Activated CD8-positive, alpha-beta T cell treated with anti-CD3 and anti-CD28 coated beads for 36 hours (primary cell): ENCODE measurements at places on chromosomes 16 and 17. TPM values are rescaled to one million over a fixed set of nuclear protein-coding genes. Genes with fewer than 3 reads are reported as not detected.

Gene CCL5
- 156 TPM for total RNA-seq

Gene GALR2
- 2.1 TPM for total RNA-seq

Gene KRT23
- total RNA-seq, result not detected

Gene BAIAP2
- 5.9 TPM for total RNA-seq

GRCh38 chr17:74011966-74012365 lies 191.5 kb upstream of the RPL38 start:
- no peak overlapping the region for H3K27ac ChIP-seq
- H3K4me1 ChIP-seq, result peaks cover 12% of the 10 kb centered on the region
- DNase-seq, result no peak
- H3K36me3 ChIP-seq, result no peaks in the 10 kb centered on the region
- no peak overlapping the region for H3K4me3 ChIP-seq
- H3K27me3 ChIP-seq, result peaks cover 11% of the 10 kb centered on the region

DNA sequence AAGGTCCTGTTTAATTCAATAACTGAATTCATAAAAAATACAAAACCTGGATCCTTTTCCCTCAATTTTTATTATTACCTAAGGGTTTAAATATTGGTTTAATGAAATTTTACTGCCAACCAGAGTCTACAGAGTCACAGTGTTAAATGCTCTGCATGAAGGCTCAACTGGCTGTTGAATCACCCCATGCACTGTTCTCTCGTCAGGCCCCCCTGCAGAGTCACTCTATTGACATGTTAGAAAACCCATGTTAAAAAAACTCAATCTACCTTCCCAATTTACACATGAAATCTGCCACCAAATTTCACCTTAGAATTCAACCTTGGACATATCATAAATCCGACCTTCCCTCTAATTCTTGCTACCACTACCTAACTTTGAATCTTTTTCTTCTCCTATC lies 43.3 kb upstream of the ULK2 start:
- no peak for DNase-seq
- H3K27me3 ChIP-seq, result no peaks in the 10 kb centered on the region
- H3K4me3 ChIP-seq, result no peak overlapping the region
- H3K4me1 ChIP-seq, result no peaks in the 10 kb centered on the region
- H3K27ac ChIP-seq, result peak overlapping the region; percentile 10
- peaks cover 48% of the 10 kb centered on the region for H3K36me3 ChIP-seq

DNA sequence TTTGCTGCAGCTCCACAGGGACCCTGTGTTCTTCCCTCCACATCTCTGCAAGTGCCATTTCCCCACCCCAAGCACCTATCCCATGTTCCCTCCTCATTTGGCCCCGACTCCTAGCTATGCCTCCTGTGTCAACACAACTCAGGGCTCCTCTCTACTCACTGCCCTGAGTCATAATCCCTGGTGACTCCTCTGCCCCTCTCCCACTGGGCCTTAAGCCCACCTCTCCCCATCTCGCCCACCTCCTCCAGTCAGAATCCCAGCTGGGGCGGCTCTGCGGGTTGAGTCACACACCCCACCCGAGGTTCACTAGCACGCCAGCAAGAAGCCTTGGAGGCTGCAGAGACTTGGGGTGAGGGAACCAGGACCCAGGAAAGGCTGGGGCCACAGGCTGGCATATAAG lies 346.2 kb downstream of the FOXL1 start:
- H3K27ac ChIP-seq, result no peak overlapping the region
- no peak overlapping the region for H3K4me3 ChIP-seq
- peaks cover 1% of the 10 kb centered on the region for H3K4me1 ChIP-seq
- DNase-seq, result no peak
- H3K36me3 ChIP-seq, result no peaks in the 10 kb centered on the region
- peaks cover 46% of the 10 kb centered on the region for H3K27me3 ChIP-seq

- H3K36me3 ChIP-seq, result no peaks in the 10 kb centered on the region
- DNase-seq, result no peak
- H3K4me3 ChIP-seq, result no peak overlapping the region
- no peaks in the 10 kb centered on the region for H3K27me3 ChIP-seq
- peaks cover 10% of the 10 kb centered on the region for H3K4me1 ChIP-seq
Observed at GRCh38 chr16:15548482-15548891, 94.5 kb downstream of the MARF1 start.

DNA sequence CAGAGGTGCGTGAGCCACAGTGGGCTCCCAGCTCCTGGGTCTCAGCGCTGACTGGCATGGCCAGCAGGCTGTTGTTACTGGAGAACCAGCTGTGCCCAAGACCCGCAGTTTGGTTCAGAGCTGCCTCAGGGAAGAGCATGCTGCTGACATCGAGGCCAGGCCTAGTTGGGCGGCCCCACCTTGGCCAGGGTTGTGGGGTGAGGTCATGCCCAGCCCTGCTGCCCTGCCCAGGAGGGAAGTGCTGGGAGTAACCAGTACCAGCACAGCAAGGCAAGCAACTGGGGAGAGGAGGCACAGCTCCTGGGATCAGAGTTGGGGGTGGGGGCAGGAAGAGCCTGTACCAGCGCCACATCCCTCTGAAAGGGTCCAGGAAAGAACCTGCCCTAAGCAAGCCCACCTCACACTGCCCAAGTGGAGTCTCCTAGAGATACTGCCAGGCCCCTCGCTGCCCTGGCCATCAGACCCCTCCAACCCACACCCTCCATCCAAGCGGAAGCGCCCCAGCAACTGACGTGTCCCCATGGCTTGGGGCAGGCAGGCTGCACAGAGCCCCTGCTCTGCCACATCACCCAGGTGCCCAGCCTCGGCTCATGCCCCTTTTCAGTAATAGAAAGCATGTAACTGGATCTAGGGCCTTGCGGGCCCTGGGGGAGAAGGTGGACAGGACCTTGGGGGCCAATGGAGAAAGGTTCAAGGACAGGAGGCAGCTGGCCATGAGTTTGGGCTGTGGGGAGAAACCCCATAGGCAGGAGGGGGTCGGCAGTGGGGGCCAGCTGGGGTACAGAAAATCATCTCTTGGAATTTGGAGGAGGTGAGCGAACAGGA lies 990 bp downstream of the DOK4 start:
- peak overlapping the region; percentile 59 for H3K27ac ChIP-seq
- DNase-seq, result no peak
- no peaks in the 10 kb centered on the region for H3K36me3 ChIP-seq
- peak overlapping the region; percentile 76 for H3K4me3 ChIP-seq
- peaks cover 22% of the 10 kb centered on the region for H3K4me1 ChIP-seq

GRCh38 chr16:24571096-24571495 lies 31.7 kb downstream of the RBBP6 start:
- no peaks in the 10 kb centered on the region for H3K27me3 ChIP-seq
- no peak for DNase-seq
- no peaks in the 10 kb centered on the region for H3K4me1 ChIP-seq
- no peak overlapping the region for H3K27ac ChIP-seq

DNA sequence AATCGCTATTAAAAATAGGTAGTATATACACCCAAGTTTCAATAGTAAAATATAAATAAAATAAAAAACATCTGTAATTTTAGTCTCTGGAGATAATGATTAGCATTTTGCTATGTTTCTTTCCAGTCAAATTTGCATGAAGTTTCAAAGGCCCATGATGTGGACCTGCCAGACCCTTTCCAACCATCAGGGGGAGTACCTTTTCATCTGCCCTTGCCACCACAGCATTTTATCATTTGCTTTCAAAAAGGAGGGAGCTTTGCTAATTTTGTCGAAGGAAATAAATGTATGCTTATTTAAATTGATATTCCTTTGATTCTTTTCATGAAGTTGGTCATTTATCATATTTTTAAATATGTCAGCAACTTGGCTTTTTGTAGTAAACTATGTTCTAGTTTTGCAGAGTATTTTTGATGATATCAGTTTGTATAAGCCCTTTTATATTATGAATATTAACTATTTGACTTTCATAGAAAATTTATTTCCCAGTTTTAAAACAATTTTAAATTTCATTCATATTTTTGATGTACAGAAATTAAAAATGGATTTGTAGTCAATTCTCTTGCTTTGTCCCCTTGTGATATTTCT lies 115.2 kb upstream of the NETO2 start:
- H3K4me3 ChIP-seq, result no peak overlapping the region
- H3K4me1 ChIP-seq, result no peaks in the 10 kb centered on the region

DNA sequence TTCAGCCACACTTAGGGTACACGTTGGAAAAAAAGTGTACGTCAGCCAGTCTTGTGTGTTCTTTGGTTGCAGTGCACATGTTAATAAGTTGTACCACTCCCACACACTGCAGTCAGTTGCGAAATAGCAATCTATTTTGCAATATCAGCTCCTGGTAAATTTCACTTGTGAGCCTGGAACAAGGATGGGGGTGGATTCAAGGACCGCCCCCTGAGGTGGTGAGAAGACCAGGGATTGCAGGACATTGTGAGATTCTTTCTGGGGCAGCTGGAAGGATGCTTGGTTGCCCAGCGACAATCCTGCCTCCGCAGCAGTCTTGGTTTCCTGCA lies 78.6 kb upstream of the ZFHX3 start:
- peaks cover 2% of the 10 kb centered on the region for H3K27me3 ChIP-seq
- no peaks in the 10 kb centered on the region for H3K36me3 ChIP-seq
- no peak overlapping the region for H3K27ac ChIP-seq
- peaks cover 9% of the 10 kb centered on the region for H3K4me1 ChIP-seq
- H3K4me3 ChIP-seq, result no peak overlapping the region
- DNase-seq, result no peak
